Femur (tissue), 1 donor: ENCODE measurements at places on chromosomes 1 and 21.

DNA sequence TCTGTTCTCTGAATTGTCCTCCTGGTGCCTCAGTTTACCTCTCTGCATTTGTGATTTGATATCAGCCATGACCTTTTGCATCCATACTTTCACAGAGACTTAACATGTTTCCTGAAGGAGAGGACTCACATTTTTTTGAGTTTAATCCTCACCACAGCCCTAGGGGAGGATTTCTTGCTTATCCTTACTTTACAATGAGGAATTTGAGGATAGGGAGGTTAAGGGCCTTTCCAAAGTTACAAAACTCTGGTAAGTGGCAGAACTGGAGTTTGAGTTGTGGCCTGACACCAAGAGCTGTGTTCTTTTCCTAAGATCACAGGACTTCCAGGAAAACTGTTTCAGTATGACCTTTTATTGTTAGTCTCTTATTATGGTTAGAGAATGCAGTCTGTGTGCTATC is 34.2 kb downstream of the TNFRSF8 start:
- no peak for DNase-seq

DNA sequence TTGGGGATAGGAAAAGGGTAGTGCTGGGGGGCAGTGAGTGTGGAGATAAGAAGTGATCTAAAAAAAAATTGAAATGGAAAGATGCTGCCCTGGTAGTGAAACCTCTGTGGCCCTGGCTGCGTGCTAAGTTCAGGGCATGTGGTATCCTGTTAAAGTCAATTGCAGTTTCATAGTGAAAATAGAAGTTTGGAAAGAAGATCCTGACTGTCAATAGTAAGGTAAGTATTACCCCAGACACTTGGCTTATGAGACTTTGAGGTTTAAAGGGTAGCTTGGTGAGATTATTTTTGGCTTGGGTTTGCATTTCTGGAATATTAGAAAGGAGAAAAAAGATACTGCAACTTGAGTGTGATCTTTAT is 6.8 kb downstream of the ARID1A start:
- DNase-seq: no peak

GRCh38 chr1:113983826-113984225 is 4.6 kb downstream of the OLFML3 start:
- DNase-seq: no peak

GRCh38 chr21:25722631-25723030 is 12.1 kb downstream of the ATP5PF start:
- no peak for DNase-seq

DNA sequence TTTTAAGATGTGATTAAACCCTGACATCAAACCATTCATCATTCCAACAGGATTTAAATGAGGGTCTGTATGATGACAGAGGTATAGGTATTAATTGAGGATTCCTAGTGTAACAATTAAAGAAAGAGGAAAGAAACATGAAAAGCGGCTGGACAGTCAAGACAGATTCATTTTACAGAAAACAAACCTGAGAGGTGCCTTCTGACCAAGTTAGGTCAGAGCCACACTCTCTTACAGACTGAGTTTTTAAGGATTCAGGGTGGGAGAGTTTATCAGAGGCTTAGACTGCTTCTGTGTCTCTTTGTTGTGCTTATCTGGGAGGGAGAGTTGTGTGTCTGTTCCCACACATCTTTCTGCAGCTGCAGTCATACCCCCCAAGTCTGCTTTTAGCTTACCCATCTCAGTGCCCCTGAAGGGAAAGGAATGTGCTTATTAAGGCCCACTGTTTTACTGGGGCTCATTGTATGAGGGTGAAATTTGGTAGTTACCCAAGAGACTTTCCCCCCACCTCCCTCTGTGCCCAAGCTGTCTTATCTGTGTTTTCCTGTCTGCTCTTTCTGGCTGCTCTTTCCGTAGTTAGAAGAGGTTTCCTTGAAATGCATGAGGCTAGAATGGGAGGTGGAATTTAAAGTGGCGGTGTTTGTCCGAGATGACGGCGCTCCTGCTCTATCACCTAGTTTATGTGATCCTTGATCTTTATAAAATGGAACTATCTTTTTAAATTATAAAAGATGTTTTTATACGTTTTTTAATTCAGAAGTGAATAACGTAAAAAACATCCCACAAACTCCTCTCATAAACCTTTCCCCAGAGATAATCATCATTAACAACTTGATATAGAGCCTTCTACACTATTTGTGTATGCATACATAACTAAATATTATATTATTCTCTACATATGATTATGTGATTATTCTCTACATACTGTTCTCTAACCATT is 96.0 kb upstream of the TNFSF4 start:
- DNase-seq: no peak

GRCh38 chr1:212344905-212345304 is 59.7 kb downstream of the PPP2R5A start:
- DNase-seq: no peak

DNA sequence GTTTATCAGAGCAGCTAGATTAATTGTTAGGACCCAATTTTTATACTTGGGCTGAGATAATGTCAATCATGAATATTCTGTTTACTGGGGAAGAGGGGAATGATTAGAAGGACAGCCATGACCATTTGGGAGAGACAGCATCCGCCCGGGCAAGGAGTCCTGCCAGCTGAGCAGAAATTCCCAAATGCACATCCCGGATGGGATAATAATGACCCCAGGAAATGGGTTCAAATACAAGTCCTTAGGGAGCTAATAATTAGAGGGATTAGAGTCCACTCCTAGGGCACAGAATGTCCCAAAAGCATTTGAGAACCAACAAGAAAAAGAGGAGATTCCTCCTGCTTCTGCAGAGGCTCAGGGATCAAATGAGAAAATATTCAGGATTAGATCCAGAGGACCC is 115.9 kb downstream of the LRRC53 start:
- DNase-seq: no peak
